ENCODE measurements at places on chromosomes 1 and 21.

- no peak for DNase-seq
These were observed 43.6 kb upstream of the ECE1 start for GRCh38 chr1:21333824-21334213.

- DNase-seq: peak; percentile 87
These were observed 122.3 kb downstream of the ESRRG start for GRCh38 chr1:216600730-216601609.

DNA sequence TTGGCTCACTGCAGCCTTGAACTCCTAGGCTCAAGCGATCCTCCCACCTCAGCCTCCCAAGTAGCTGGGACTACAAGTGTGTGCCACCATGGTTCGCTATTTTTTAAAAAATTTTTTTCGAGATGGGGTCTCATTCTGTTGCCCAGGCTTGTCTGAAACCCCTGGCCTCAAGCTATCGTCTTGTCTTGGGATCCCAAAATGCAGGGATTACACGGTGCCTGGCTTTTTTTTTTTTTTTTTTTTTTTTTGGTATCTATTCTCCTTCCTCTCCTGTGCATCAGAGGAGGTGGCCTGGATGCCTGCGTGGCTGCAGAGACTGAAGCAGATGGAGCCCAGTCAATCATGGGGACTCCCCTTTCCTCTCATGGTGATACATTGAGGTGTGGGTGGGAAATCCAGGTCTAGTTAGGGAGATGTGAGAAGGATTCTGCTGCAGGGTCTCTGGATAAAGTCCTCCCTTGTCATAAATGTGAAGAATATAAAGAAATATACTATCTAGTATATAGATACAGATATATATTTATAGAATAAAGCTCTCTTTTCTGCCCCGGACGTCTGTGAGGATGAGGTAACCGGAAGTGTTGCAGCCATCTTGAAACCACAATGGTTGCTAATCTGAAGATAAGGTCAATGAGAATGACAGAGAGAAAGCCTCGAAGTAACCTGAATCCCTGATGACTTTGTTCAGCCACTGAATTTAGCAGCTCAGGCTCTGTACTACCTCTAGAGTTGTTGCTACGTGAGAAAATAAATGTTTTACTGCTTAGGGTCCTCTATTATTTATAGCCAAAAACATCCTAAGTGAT lies 19.5 kb upstream of the RGSL1 start:
- DNase-seq: no peak

- DNase-seq: no peak
These were observed 62.6 kb upstream of the RPL11 start for GRCh38 chr1:23628951-23629387.

GRCh38 chr1:76031496-76031895 lies 43.0 kb upstream of the ST6GALNAC3 start:
- DNase-seq: no peak

DNA sequence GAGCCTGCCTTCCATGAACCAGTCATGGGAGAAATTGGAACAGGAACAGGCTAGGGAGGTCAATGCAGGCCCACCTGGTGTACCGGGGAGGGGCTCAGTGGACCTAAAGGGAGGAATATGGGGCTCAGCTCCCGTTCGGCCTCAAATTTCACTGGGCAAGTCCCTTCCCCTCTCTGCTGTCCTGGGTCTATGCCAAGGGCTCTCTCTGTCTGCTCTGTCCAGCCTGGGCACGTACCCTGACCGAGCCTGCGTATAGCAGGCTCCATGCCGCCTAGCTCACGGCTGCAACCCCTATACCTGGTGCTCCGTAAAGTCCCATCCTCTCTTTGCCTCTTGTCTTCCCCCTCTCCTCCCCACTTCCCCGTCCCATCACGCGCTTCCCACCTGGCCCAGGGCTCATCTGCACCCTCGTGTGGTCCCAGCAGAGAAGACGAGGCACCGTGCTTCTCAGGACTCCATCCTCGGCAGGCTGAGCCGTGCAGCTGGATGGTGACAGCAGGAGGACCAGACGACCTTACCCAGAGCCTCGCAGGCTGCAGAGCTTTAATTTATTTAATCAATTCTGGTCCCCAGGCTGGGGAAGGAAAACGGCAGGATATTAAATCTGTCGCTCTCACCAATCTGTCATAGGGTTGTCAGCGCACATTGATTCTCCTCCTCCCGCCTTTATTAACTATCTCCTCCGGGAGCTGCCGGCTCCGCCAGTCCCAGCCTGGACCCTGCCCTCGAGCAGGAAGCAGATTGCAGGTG lies 25.0 kb upstream of the DISP3 start:
- DNase-seq: no peak

DNA sequence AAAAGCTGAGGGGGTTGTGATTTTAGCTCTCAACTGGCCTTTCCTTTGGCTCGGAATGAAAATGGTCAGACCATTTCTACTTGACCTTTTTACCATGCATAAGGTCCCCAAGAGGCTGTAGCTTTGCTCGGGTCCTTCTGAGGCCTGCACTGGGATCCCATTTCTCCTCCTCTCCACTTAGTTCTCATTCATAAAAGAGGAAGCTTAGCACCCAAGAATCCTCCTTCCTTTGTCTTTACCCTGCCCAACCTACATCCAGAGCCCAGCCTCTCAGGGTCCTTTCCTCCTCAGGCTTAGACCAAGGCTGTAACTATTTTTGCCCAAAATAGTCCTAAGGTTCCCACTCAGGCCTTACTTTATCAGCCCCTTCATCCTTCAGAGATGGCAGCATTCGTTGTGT lies 6.0 kb upstream of the SLC27A3 start:
- no peak for DNase-seq

DNA sequence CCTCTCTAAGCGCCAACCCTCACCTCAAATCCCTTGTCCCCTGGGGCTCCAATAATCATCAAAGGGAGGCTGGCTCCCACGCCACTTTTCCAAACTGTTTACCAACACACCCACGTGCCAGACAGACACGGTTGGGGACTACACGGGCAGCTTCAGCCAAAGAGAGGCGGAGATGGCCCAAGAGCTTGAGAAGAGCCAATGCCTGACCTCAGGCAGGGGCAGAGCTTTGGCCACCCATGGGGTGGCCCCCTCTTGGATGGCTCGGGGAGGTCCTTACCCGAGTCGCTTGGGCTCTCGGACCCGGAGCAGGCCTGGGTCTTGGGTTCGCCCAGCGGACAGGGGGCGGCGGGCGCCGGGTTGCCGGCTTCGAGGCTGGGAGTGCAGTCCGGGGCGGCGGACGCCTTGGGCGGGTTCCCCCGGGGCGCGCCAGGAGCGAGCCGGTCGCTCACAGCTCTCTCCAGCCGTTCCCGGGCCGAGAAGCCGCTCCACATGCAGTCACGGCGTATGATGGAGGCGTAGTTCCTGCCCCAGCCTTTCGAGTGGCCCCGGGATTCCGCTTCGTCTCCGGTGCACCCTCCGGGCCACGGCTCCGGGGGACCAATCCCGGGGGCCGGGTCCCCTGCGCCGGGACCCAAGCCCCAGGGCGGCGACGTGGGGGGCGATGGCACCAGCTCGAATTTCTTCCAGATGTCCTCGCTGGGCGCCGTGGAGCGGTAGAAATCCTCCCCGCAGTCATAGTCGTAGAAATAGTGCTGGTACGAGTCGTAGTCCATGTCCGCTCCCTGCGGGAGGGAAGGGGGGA lies 854 bp downstream of the MYCL start:
- no peak for DNase-seq

DNA sequence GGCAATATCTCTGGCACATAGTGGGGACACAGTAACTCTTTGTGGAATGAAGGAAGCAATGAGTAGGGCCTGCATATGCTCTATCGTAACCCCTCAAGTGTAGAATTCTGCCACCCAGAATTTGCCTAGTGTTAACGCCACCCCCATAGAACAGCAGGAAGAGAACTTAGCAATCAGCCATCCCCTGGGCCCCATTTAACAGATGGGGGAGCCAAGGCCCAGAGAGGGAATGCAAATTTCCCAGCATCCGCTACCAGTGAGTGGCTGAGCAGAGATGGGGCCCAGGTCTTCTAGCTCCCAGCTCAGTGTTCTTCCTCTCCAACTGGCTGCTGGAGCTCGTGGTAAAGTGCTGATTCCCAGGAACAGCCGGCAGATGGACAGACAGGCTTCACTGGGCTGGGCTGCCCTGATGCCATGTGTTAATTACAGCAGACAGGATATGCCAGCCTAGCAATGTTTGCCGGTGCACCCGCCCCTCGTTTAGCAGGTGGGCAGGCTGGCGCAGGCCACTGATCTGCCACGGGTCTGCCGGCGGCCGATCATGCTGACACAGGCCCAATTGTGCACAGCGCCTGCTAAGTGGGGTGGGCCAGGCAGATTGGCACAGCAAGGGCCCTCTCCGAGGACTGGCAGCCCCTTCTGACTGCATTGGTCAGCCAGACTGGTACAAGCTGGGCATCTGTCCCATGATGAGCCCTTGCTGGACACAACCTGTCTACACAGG lies 171.9 kb downstream of the IGSF21 start:
- no peak for DNase-seq

DNA sequence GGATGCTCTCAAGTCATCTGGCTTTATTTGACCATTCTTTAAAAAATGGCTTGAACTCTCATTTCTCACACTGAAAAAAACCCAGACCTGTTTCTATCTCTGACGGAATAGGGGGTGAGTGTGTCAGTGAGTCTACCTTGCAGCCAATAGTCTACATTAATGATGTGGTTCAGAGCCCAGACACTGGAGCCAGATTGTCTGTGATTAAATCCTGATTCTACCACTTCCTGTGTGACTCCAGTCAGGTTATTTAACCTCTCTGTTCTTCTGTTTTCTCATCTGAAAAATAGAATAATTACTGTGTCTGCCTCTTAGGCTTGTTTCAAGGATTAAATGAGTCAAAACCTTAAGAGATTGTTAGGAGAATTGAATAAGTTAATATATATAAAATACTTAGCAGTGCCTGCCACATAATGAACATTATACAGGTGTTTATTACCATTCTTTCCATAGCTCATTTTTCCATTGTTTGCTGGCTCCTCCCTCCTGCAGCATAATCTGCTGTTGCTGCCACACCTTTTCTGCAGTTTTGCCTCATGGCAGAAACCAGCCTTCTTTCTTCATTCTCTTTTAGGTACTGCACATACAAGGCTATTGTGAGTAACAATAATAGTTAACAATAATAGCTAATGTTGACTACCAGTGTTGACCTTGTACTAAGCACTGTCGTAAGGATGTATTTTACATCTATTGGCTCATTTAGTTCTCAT lies 157.6 kb upstream of the IVNS1ABP start:
- no peak for DNase-seq
